CD4-positive, alpha-beta T cell treated with Interleukin-4 for 4 hours (primary cell): ENCODE measurements at places on chromosomes 5 and 9.

GRCh38 chr9:19748278-19749126 is 40.3 kb downstream of the SLC24A2 start:
- DNase-seq: peak; percentile 27

DNA sequence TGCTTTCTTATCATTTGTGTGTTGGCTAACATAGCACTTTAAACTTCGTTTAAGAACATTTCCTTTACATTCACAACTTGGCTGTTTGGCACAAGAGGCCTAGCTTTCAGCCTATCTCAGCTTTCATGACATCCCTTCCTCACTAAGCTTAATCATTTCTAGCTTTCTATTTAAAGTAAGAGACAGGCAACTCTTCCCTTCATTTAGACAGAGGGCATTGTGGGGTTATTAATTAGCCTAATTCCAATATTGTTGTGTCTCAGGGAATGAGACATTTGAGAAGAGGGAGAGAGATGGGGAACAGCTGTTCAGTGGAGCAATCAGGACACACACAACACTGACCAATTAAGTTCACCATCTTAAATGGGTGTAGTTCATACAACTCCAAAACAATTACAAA is 51.0 kb upstream of the OR2K2 start:
- no peak for DNase-seq

DNA sequence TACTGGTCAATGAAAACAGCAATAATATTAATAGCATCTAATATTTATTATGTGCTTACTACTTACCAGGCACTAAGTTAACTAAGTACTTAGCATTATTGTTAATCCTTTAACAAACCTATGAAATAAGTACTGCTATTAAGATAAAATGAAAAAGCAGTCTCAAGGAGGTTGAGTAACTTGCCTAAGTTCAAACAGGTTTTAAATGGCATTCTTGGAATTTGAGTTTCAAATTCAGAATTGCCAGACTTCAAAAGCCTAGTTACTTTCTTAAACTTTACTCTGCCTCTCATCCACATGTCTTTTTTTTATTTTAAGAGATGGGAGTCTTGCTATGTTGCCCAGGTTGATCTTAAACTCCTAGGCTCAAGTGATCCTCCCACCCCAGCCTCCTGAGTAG is 16.0 kb downstream of the LEAP2 start:
- no peak for DNase-seq

GRCh38 chr9:106927916-106928315 is 65.0 kb downstream of the ZNF462 start:
- DNase-seq: no peak

DNA sequence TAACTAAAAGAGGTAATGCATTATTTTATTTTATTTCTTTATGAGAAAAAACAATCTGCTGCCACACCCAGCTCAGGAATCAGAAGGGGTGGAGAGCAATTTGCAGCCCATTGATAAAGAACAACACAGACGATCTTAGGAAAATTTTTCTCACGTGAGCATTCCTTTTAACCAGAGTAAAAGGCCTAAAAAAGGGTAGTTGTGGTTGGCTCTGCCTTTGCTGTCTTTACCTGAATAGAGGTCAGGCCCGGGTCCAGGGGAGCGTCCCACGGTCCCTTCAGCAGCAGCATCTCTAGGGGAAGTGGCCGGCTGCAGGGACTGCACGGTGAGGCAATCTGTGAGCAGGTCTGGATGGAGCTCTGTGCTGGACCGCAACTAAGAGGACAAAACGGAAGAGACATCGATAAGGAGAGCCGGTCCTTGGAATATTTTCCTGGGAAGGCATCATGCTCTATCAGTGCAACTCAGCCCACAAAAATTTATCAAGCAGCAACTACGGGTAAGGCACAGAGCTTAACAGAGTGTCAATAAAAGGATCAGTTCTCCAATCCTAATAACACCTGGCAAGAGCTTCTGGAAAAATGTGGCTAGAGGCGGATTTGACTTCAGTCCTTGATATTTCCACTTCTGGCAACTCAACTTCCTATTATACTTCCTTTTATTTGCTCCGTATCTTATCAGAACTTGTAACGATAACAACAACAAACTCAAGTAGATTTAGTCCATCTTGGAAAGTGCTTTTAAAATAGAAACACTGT is 372.8 kb upstream of the RFX3 start:
- no peak for DNase-seq

GRCh38 chr9:13478160-13478559 is 198.7 kb upstream of the MPDZ start:
- DNase-seq: no peak

DNA sequence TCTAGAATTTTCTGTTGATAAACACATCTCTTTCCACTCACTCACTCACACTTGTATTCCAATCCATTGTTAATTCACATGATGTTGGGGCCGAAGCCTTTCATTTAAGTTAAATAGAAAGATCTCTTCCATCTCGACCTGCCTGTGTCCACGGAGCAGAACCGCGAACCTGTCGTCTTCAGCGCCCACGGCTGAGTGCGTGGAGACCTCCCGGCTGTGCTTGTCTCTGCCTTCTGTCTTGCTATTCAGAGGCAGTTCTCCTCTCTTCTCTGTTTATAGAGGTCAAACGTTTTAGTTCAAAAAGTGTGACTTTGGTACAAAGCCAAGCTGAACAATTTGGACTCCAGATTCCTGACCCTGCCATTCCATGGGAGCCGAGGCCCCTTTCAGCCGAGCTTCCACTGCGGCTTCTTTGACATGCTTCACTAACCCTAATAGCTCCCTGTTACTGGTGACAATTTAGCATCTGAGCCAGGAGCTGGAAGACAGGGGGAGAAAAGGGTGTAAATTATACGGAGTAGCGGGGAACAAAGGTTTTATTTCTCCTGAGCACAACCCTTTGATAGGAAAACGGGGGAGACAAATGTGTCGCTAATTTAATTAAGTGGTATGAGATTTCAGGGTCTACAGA is 314.4 kb upstream of the IRX4 start:
- DNase-seq: no peak
